ENCODE measurements at places on chromosomes 1 and 21. TPM values are rescaled to one million over a fixed set of nuclear protein-coding genes. Genes with fewer than 3 reads are reported as not detected.
A peak's percentile ranks its signal among the peaks of the same experiment; 100 is the strongest.

KCNJ9 gene
- not detected for total RNA-seq

GRCh38 chr21:42350318-42350910 is 380 bp downstream of the TFF2 start:
- DNase-seq = peak; percentile 66

DCST1 gene
- not detected for total RNA-seq

GCSAML gene
- total RNA-seq = 0.13 TPM

GRCh38 chr1:15371610-15372545 is 37.8 kb upstream of the EFHD2 start:
- no peak for DNase-seq

RNF207 gene
- 40.4 TPM for total RNA-seq

DNA sequence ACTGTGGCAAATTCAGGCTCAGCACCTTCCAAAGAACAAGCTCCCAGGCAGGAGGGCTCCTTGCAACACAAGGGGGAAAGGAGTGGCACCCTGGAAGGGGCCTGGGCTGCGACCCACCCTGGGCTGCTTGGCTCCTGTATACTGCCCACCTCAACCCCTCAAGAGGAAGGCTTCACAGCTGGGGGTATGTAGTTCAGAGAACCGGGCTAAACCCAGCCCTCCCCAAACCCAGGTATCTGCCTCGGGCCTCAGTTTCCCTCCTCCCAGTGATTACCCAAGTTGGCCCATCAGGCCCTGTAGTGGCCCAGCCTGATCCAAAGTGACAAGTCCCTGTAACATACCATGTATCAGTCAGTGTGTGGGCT is 7.5 kb downstream of the TENT5B start:
- no peak for DNase-seq

ZZZ3 gene
- 121 TPM for total RNA-seq

DNA sequence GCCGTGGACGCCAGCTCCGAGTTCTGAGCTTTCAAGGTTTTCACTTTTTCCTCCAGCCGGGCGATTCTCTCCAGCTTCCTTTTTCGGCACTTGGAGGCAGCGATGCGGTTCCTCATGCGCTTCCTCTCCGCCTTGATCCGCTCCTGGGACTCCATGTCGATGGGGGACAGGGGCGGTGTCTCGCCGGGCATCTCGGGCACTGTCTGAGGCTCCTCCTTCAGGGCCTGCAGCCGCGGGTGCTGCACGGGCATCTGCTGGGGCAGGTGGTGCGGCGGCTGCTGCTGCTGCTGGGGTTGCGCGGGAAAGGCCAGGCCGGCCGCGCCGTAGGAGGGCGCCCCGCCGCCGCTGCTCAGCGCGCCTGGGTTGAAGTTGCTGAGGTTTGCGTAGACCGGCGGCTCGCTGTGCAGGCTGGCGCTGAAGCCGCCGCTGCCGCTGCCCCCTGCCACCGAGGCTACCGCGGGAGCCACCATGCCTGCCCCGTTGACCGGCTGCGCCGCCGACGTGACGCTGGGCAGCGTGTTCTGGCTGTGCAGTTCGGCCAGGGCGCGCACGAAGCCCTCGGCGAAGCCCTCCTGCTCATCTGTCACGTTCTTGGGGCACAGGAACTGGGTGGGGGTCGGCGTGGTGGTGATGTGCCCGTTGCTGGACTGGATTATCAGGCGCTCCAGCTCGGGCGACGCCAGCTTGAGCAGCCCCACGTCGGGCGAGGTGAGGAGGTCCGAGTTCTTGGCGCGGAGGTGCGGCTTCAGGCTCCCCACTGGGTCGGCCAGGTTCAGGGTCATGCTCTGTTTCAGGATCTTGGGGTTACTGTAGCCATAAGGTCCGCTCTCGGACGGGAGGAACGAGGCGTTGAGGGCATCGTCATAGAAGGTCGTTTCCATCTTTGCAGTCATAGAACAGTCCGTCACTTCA is 1.4 kb downstream of the JUN start:
- peak; percentile 57 for DNase-seq

- peak; percentile 74 for DNase-seq
Measured at GRCh38 chr1:154352581-154353459, 27.5 kb downstream of the ATP8B2 start.

GRCh38 chr1:221939607-221940006 is 197.7 kb upstream of the DUSP10 start:
- no peak for DNase-seq

DNA sequence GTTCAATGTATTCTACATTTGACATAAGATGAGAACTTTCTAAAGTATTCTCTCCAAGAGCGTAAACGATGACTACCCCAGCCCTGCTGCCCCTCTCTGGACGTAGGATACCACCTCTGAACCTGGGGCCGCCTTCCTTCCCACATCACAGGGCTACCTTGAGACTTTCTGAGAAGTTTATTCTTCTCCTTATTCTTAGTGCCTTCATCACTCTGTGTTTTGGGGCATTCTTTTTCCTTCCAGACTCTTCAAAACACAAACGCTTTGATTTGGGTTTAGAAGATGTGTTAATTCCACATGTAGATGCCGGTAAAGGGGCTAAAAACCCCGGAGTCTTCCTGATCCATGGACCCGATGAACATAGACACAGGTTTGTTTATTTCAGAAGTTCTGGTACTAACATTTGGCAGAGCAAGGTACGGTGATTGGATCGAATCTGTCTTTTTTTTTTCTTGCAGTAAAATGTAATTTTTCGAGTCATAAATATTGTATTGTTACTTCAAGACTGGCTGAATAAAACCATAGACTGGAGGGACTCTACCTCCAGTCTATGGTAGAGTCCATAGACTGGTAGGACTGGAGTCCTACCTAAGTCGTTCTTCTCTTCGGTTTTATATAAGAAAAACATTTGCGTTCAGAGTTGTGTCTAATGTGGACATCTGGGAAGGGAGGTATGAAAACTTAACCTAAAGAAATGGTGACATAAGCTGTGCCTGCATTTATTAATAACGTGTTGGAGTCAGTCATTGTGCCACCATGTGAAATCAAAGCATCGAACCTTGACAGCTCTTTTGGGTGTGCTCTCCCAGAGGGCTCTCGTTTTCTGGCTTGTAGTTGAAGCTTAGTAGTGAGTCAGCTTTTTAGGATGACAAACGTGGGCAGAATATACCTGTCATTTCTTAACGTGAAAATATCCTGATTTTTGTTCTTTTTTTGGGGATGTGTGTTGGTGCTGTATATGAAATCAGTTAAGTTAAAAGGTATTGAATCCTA is 1.2 kb downstream of the MAN1A2 start:
- DNase-seq = peak; percentile 36

SPRR1B gene
- not detected for total RNA-seq

TDRD5 gene
- total RNA-seq = 2.8 TPM

GRCh38 chr1:54663725-54664124 is 22.1 kb downstream of the MROH7 start:
- DNase-seq = no peak

GRCh38 chr1:180282401-180283044 is 52.5 kb downstream of the LHX4 start:
- no peak for DNase-seq

DNA sequence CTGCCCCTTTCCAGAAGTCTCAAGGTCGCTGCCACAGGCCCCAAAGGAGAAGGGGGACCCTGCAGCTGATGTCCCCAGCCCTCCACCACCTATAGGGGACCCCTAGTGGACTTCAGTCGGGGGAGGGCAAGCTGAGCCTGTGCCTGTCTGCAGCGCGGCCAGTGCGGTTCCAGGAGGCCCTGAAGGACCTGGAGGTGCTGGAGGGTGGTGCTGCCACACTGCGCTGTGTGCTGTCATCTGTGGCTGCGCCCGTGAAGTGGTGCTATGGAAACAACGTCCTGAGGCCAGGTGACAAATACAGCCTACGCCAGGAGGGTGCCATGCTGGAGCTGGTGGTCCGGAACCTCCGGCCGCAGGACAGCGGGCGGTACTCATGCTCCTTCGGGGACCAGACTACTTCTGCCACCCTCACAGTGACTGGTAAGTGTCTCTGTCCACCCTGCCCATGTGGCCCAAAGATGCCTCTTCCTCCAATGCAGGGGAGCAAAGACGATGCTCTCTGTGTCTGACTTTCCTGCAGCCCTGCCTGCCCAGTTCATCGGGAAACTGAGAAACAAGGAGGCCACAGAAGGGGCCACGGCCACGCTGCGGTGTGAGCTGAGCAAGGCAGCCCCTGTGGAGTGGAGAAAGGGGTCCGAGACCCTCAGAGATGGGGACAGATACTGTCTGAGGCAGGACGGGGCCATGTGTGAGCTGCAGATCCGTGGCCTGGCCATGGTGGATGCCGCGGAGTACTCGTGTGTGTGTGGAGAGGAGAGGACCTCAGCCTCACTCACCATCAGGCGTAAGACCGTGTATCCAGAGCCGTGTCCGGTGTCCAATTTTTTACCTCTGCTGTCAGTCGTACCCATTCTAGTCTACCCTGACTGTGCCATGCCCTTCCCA is 79.9 kb downstream of the OBSCN start:
- no peak for DNase-seq

DISP1 gene
- 21.4 TPM for total RNA-seq

SKI gene
- total RNA-seq = 59.6 TPM

DNA sequence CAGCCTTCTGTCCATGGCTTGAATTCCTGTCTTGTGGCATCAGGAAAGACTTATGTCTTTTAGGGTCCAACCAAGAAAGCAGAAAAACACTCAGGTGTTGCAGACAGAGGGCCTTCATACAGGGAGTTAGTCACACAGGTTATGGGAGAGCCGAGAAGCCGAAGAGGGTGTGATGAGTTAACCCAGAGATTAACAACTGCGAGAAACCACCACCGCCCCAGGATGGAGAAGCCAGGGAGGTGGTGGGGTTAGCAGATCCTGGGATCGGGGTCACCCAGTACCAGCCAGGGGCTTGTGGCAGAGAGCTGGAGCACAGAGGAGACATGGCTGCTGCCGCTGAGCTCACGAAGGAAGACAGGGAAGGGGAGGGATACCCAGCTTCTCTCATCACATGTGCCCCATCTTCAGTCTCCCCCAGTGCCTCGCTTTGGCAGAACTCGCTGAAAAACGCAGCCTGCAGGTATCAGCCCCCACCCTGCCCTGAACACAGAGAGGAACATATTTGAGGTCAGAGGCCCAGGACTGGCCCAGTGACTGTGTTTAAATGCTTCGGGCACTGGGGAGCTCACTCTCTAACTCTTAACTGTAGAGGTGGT is 58.7 kb downstream of the RUNX3 start:
- no peak for DNase-seq

DNA sequence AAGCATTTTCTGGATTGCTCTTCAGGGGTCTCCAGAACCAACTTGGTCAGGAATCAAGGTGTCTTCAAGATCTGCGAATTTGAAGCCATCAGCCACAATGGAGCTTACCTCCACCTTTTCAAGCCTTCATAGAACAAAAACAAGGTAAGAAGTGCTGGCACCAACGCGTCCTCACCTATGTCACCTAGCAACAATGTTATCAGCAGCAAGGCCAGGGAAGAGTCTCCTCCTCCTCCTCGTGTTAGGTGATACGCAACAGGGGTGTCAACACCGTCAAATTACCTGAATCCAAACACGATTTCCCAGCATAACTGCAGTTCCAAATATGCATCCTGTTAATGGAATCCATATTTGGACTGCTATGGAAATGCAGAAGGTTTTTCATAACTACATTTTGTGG is 4.1 kb upstream of the TIAM1 start:
- DNase-seq = no peak

SLC44A3 gene
- total RNA-seq = 4.3 TPM

GRCh38 chr1:245142171-245142798 is 12.5 kb upstream of the KIF26B start:
- no peak for DNase-seq

BTBD8 gene
- total RNA-seq = 17.0 TPM
